Uterus (tissue), 4 donors: ENCODE measurements at places on chromosomes 12 and 14. TPM values are rescaled to one million over a fixed set of nuclear protein-coding genes. Genes with fewer than 3 reads are reported as not detected.

- no peak overlapping the region for H3K27ac ChIP-seq
- H3K27me3 ChIP-seq: no peaks in the 10 kb centered on the region
- no peaks in the 10 kb centered on the region for H3K36me3 ChIP-seq
These were observed 208.6 kb downstream of the MED13L start for GRCh38 chr12:116068853-116069252.

DNA sequence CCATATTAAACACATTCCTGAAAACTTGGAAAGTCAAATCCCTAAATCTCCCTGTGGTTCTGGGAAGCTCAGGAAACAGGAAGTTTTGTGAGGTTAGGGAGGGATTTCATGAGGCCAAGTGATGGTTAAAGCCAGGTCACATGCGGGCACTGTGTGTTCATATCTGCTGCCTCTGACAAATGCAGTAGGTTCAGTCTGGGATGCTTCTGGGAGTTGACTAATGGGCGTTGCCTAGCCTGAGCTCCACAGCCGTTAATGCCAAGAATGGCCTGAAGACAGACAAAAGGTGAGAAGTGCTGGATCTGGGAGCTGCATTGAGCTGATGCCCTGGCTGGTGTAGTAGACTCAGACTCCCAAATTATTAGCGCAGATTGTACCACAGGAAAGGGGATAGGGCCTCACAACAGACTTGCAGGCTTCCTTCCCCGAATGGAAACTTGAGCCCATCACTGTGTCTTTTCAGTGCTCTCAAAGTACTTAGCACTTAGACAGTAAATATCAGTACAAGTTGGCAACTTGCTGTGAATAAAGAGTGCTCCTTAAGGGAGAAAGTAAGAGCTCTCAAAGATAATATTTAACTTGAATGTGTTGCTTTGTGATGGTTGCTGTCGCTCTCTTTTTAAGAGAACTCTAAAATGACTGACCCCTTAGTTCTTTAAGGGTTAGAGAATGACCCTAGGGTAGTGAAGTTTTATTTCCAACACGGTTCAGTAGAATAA, 17.3 kb downstream of the GSG1 start:
- no peak overlapping the region for H3K4me3 ChIP-seq
- no peak for DNase-seq
- no peak overlapping the region for H3K27ac ChIP-seq
- H3K27me3 ChIP-seq: no peaks in the 10 kb centered on the region
- H3K36me3 ChIP-seq: no peaks in the 10 kb centered on the region
- H3K4me1 ChIP-seq: no peaks in the 10 kb centered on the region

- H3K4me3 ChIP-seq: no peak overlapping the region
- H3K4me1 ChIP-seq: no peaks in the 10 kb centered on the region
- no peaks in the 10 kb centered on the region for H3K36me3 ChIP-seq
- DNase-seq: no peak
These were observed 103.3 kb downstream of the C12orf75 start for GRCh38 chr12:105433804-105434203.

DNA sequence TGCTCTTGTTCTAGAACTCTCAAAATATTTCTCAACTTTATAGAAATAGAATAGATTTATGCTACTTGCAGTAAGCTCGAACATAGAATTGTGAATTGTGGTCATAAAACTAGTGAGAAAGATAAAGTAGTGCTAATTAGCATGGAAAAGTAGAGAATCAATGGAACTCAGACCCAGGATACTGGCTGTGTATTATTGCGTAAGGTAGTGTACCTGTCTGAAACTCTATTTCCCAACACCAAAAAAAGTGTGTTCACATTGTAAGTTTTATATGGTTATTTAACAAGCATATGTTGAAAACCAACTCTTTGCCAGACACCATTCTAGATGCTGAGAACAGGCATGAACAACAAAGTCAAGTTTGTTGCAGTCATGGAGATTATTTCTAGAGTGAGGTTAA, 720.5 kb upstream of the ATXN7L3B start:
- no peak overlapping the region for H3K27ac ChIP-seq
- H3K27me3 ChIP-seq: no peaks in the 10 kb centered on the region
- H3K4me1 ChIP-seq: no peaks in the 10 kb centered on the region
- H3K36me3 ChIP-seq: no peaks in the 10 kb centered on the region
- no peak overlapping the region for H3K4me3 ChIP-seq
- DNase-seq: no peak

DNA sequence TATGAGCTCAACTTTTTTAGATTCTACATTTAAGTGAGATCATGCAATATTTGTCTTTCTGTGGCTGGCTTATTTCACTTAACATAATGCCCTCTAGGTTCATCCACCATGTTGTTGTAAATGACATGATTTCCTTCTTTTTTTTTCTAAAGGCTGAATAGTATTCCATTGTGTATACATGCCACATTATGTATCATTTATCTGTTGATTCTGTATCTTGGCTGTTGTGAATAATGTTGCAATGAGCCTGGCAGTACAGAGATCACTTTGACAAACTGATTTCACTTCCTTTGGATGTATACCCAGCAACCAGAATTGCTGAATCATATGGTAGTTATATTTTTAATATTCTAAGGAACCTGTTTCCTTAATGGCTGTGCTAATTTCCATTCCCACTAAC, 19.1 kb downstream of the FBXW8 start:
- H3K4me1 ChIP-seq: no peaks in the 10 kb centered on the region
- H3K27me3 ChIP-seq: no peaks in the 10 kb centered on the region
- no peak overlapping the region for H3K27ac ChIP-seq
- no peaks in the 10 kb centered on the region for H3K36me3 ChIP-seq
- no peak overlapping the region for H3K4me3 ChIP-seq
- DNase-seq: no peak

DNA sequence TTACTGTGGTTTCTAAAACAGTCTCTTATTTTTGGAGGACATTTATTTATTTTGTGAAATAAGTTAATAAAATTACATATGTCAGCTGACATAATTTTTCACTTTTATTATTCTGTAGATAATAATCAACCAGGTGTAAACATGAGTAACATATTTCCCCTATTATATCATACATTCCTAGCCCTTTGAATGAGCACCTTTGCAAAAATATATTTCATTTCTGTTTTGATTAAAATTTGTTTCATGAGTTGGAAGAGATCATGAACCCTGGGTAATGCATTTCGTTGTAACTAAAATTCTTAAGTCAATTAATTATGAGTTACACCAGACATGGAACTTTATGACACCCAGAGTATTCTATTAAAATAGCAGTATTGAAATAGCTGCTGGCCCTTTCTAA, 56.3 kb downstream of the SLC16A7 start:
- no peak overlapping the region for H3K4me3 ChIP-seq
- no peak overlapping the region for H3K27ac ChIP-seq
- no peaks in the 10 kb centered on the region for H3K36me3 ChIP-seq
- DNase-seq: no peak
- no peaks in the 10 kb centered on the region for H3K4me1 ChIP-seq

- no peak overlapping the region for H3K4me3 ChIP-seq
- no peaks in the 10 kb centered on the region for H3K36me3 ChIP-seq
- H3K27ac ChIP-seq: peak overlapping the region; percentile 83
- H3K4me1 ChIP-seq: peaks cover 13% of the 10 kb centered on the region
These were observed 58.1 kb downstream of the PLEKHG3 start for GRCh38 chr14:64762044-64763034.

DNA sequence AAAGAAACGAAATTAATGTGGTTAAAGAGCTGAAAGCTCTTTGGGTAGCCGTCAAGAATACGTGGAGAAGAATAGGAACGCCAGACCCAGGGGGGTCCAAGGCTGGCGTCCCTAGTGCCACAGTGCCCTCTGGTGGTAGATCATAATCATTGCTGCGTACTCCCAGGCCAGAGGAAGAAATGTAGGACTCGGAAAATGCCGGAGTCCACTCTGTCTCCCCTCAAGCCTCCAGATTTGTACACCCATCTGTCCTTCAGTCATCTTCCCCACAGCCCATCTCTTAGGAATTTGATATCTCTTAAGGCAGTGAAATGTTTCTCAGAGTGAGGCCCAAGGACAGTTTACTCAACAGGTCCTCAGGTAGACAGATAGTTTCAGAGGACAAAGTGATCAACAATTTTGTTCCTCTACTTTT, 25.4 kb upstream of the PLEKHG6 start:
- no peaks in the 10 kb centered on the region for H3K4me1 ChIP-seq
- peak; percentile 67 for DNase-seq
- H3K36me3 ChIP-seq: no peaks in the 10 kb centered on the region
- H3K4me3 ChIP-seq: no peak overlapping the region

DNA sequence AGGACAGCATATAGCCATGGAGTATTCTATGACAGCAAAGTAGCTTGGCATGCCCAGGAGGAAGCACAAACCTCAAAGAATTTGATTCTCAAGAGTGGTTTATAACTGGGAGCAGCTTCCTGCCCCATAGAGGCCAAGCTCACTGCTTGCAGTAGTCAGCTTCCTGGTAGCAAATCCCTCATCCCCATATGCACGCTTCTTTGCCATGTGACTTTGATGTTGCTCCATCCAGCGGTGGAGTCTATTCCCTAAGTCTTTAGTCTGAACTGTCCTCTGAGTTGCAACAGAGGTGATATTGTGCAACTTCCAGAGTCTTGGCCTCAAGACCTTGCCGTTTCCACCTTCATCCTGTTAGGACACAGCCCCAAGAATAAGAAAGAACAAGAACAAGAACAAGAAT, 996.8 kb upstream of the TMEM132C start:
- no peak for DNase-seq
- no peak overlapping the region for H3K27ac ChIP-seq
- H3K4me3 ChIP-seq: no peak overlapping the region
- H3K36me3 ChIP-seq: no peaks in the 10 kb centered on the region
- H3K4me1 ChIP-seq: no peaks in the 10 kb centered on the region

DNA sequence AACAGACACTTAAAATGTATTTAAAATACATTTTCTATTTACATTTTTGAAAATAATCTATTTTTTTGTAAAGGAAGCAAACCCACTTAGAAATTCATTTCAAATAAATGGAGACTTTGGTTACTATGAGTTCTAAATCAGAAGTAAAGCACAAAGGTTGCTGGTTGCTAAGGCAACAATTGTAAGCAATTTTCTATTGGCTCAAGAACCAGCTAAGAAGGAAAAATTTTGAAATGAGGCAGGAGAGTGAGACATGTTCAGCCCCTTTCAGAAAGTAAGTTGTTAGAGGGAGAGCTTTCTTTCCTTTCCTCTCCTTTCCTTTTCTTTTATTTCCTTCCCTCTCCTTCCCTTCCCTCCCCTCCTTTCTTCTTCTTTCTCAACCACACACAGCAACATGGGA, 80.7 kb downstream of the PRMT8 start:
- H3K4me1 ChIP-seq: no peaks in the 10 kb centered on the region
- no peaks in the 10 kb centered on the region for H3K36me3 ChIP-seq
- H3K4me3 ChIP-seq: no peak overlapping the region
- H3K27me3 ChIP-seq: no peaks in the 10 kb centered on the region
- no peak for DNase-seq
- H3K27ac ChIP-seq: no peak overlapping the region

DNA sequence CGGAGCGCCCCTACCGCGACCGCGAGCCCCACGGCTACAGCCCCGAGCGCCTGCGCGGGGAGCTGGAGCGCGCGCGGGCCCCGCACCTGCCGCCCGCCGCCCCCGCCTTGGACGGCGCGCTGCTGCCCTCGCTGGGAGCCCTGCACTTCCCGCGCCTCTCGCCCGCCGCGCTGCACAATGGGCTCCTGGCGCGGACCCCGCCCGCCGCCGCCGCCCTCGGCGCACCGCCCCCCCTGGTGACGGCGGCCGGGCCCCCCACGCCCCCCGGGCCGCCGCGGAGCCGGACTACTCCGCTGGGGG, 27.0 kb downstream of the LRCOL1 start:
- H3K4me1 ChIP-seq: peaks cover 6% of the 10 kb centered on the region
- H3K36me3 ChIP-seq: no peaks in the 10 kb centered on the region
- no peak overlapping the region for H3K4me3 ChIP-seq
- no peaks in the 10 kb centered on the region for H3K27me3 ChIP-seq

ADAM21 gene
- total RNA-seq: not detected

ARMH4 gene
- 11.5 TPM for total RNA-seq

AKAP5 gene
- 0.59 TPM for total RNA-seq

E2F7 gene
- not detected for total RNA-seq

ACTN1 gene
- total RNA-seq: 538 TPM

FAIM2 gene
- total RNA-seq: 1.0 TPM

TAMALIN gene
- total RNA-seq: 30.8 TPM

KLHL42 gene
- total RNA-seq: 46.5 TPM

SOAT2 gene
- not detected for total RNA-seq

GLT8D2 gene
- 2.6 TPM for total RNA-seq

MRPL42 gene
- 130 TPM for total RNA-seq

DICER1 gene
- total RNA-seq: 81.6 TPM
